ENCODE measurements at places on chromosomes 11 and 22.

- no peak for DNase-seq
These were observed 135.6 kb upstream of the ZC3H12C start for GRCh38 chr11:109957601-109958000.

DNA sequence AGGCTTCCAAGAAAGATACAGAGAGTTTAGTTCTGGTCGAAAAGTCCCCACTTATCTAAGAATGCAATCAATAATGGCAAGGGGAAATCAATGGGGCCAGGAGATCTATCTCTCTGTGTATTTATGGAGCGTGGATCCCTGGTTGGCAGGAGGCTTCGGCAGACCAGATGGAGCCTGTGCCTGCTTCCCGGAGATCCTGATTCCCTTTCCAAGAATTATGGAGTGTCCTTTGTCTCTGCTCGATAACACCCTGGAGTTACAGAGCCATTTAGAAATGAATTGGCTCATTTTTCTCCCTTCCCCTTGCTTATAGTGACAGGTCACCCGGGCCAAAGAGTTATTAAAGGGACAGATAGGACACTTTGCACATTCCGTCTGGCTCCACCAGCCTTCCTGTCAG is 92.4 kb downstream of the ISX start:
- DNase-seq: no peak

DNA sequence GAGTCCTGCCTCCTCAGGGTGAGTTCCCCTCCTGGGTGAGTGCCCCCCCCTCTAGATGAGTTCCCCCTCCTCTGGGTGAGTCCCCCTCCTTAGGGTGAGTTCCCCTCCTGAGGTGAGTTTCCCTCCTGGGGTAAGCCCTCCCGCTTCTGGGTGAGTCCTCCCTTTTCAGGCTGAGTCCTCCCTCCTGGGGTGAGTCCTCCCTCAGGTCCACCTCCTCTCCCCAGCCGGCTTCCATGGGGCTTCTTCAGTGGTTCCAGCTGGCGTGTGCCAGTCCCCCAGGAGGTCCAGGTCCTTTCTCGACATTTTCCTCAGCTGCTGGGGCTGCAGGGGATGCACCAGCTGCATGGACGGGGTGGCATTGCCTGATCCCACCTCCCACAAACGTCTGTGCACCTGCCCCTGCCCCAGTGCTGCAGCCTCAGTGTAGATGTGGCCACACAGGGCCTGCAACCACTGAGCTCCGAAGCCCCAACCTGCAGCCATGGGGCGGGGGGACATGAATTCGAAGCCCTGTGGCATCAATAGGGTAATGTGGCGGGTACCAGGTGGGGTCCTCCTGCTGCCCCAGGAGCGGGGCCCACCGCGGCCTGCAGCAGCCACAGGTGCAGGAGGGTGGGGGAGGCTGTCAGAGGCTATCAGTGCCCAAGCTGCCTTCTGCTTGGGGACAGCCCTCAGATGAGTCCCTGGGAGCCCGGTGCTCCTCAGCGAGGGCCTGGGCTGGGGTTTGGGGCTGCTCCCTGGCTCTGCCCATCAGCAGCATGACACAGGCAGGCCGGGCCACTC is 101.3 kb upstream of the FGF3 start:
- no peak for DNase-seq

GRCh38 chr11:102614485-102614884 is 10.6 kb downstream of the MMP20 start:
- no peak for DNase-seq

DNA sequence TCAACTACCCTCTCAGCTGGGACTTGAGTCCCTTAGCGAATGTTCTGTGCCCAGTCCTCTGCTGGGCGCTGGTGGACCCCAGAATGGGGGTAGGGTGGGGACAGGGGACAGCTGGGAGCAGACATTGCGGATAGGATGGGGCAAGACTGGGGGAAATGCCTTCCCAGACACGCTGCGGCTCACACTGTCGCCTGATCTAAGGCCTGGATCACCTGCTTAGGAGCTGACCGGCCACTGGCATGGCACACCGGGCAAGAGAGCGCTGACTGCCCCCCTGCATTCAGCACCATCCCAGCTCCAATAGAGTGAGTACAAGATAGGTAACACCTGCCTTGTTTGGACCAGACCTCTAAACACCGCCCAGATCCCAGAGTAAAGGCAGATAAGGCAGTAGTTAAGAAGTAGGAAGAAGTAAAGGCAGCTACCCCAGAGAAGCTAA is 1.4 kb downstream of the ARVCF start:
- DNase-seq: no peak

GRCh38 chr22:44999231-44999630 is 10.6 kb downstream of the PHF21B start:
- no peak for DNase-seq

GRCh38 chr11:76252631-76253070 is 46.3 kb upstream of the WNT11 start:
- DNase-seq: no peak

GRCh38 chr11:125202362-125202880 is 37.9 kb downstream of the PKNOX2 start:
- no peak for DNase-seq

GRCh38 chr11:22458161-22458560 is 120.0 kb downstream of the SLC17A6 start:
- DNase-seq: no peak

DNA sequence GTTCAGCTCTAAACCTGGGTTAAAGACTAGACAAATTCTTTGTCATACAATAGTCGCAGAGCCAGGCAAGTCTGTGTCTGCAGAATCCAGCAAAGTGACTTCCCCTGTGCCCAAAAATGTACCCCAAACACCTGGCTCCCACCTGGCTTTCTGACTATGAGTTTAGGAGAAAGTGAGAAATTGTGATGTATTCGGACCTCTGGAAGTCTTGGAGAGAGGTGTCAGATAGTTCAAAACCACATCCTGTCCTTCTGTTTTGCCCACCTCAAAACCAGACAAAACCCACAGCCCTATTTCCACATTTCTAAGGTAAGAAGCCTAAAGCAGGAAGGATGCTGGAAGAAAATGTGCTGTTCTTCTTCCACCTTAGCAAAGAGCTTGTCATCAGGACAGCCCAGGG is 63.8 kb upstream of the CLMP start:
- DNase-seq: no peak
